Natural killer cell (primary cell): ENCODE measurements at places on chromosomes 7 and 10. TPM values are rescaled to one million over a fixed set of nuclear protein-coding genes. Genes with fewer than 3 reads are reported as not detected.

DNA sequence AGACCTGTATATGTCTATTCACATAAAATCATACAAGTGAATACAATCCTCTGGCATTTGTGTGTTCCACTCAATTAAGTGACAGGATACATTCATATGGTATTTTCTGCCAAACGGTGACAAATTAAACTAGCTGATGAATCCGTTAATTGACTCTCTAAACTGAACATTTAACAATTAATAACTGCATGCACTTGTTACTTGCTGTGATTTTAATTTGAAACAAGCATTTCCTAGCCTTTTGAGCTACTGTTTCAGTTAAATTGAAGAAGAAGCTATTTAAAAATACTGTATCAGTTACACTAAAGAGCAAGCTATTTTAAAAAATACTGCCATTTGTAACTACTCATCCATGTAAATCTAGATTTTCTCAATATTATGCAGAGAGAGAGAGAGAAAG lies 67.4 kb downstream of the HTR7 start:
- H3K4me1 ChIP-seq = no peaks in the 10 kb centered on the region
- H3K27ac ChIP-seq = no peak overlapping the region
- H3K36me3 ChIP-seq = no peaks in the 10 kb centered on the region
- no peak for DNase-seq
- H3K27me3 ChIP-seq = no peaks in the 10 kb centered on the region
- no peak overlapping the region for H3K4me3 ChIP-seq

- H3K36me3 ChIP-seq = no peaks in the 10 kb centered on the region
- H3K27me3 ChIP-seq = peaks cover 3% of the 10 kb centered on the region
- H3K4me3 ChIP-seq = no peak within 1 kb of the TSS
- H3K27ac ChIP-seq = no peak within 1 kb of the TSS
- no peak for DNase-seq
Observed at GRCh38 chr7:73830681-73831583, at the start of gene CLDN4. Gene CLDN4, plus strand, starts transcription at chr7:73830996. Its CDS starts 206 bp downstream, at chr7:73831202.

GRCh38 chr7:159062569-159062968 lies 82.1 kb downstream of the VIPR2 start:
- H3K27me3 ChIP-seq = no peaks in the 10 kb centered on the region
- peaks cover under 1% of the 10 kb centered on the region for H3K4me1 ChIP-seq
- H3K27ac ChIP-seq = no peak overlapping the region
- H3K36me3 ChIP-seq = no peaks in the 10 kb centered on the region

GRCh38 chr10:117418121-117418520 lies 42.9 kb upstream of the PDZD8 start:
- H3K27me3 ChIP-seq = no peaks in the 10 kb centered on the region
- no peaks in the 10 kb centered on the region for H3K4me1 ChIP-seq
- no peak overlapping the region for H3K27ac ChIP-seq

DNA sequence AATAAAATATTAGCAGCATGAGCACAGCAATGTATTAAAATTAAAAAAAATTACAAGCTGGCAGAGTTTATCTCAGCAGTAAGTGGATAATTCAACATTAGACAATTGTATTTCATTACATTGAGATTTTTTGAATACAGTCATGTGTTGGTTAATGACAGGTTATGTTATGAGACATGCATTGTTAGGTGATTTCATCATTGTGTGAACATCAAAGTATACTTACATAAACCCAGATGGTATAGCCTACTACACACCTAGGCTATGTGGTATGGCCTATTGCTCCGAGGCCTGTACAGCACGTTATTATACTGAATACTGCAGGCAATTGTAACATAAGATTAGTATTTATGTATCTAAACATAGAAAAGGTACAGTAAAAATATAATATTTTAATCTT lies 29.7 kb downstream of the CCDC6 start:
- no peak overlapping the region for H3K27ac ChIP-seq
- DNase-seq = no peak
- peaks cover 17% of the 10 kb centered on the region for H3K4me1 ChIP-seq

- no peak overlapping the region for H3K4me3 ChIP-seq
- no peaks in the 10 kb centered on the region for H3K4me1 ChIP-seq
- no peaks in the 10 kb centered on the region for H3K36me3 ChIP-seq
- H3K27me3 ChIP-seq = no peaks in the 10 kb centered on the region
Observed at GRCh38 chr7:39816462-39817060, 133.5 kb upstream of the CDK13 start.

DNA sequence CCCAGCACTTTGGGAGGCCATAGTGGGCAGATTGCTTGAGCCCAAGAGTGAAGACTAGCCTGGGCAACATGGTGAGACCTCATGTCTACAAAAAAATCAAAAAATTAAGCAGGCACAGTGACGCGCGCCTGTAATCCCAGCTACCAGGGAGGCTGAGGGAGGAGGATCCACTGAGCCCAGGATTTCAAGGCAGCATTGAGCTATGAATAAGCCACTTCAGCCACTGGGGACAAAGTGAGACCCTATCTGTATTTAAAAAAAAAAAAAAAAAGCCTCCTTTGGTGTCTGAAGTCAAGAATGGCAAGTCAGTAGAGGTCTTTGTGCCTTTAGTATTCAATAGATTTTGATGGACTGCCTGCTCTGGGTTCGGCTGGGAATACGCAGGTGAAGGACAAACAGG lies 85.7 kb downstream of the RALA start:
- H3K36me3 ChIP-seq = peaks cover 3% of the 10 kb centered on the region
- no peaks in the 10 kb centered on the region for H3K4me1 ChIP-seq
- no peaks in the 10 kb centered on the region for H3K27me3 ChIP-seq
- H3K4me3 ChIP-seq = no peak overlapping the region
- DNase-seq = no peak
- H3K27ac ChIP-seq = no peak overlapping the region

DNA sequence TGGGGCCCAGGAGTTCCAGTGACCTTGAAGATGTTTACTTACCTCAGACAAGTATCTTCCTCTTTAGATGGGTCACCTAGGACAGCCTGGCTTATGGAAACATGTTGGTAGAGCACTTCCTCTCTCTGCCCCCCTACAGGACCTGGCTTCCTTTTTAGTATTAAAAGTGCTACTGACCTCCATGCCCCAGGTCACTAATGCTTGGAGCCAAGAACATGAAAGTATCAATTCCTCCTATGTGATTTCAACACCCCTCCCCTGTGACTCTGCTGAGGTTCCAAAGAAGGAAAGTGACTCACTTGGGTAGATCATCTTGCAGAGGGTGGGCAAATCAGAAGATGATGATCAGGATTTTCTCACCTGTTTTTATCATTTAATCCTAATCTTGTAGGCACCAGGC lies 125.3 kb upstream of the CCDC6 start:
- no peaks in the 10 kb centered on the region for H3K36me3 ChIP-seq
- no peak for DNase-seq
- no peak overlapping the region for H3K4me3 ChIP-seq
- H3K27me3 ChIP-seq = no peaks in the 10 kb centered on the region

Gene MBLAC1
- 4.3 TPM for total RNA-seq
